ENCODE measurements at places on chromosomes 7 and 10.
A peak's percentile ranks its signal among the peaks of the same experiment; 100 is the strongest.

- no peak for DNase-seq
Measured at GRCh38 chr10:124688386-124688785, 55.8 kb downstream of the FAM53B start.

GRCh38 chr7:45878457-45879144, 5.7 kb upstream of the CCDC201 start:
- no peak for DNase-seq

DNA sequence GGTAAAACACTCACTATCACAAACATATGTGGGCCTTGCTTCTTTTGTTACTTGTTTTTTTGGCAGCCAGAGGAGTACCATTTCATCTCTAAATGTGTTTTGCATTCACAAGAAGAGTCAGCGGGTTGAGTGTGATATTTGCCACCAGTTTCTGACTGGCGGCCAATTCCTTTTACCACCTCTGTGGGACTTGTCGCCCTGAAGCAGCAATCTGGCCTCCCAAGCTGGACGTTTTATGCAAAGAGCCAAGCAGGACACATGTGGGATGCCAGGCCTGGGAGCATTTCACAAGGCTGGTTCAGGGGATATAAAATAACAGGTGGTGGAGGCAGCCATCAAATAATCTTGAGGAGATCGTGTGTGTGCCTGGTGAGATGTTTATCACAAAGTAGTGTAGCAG, 61.8 kb upstream of the TRIL start:
- no peak for DNase-seq

GRCh38 chr7:72048420-72048819, 363.7 kb downstream of the CALN1 start:
- DNase-seq: no peak

GRCh38 chr7:42993038-42993437, 60.9 kb downstream of the MRPL32 start:
- no peak for DNase-seq

DNA sequence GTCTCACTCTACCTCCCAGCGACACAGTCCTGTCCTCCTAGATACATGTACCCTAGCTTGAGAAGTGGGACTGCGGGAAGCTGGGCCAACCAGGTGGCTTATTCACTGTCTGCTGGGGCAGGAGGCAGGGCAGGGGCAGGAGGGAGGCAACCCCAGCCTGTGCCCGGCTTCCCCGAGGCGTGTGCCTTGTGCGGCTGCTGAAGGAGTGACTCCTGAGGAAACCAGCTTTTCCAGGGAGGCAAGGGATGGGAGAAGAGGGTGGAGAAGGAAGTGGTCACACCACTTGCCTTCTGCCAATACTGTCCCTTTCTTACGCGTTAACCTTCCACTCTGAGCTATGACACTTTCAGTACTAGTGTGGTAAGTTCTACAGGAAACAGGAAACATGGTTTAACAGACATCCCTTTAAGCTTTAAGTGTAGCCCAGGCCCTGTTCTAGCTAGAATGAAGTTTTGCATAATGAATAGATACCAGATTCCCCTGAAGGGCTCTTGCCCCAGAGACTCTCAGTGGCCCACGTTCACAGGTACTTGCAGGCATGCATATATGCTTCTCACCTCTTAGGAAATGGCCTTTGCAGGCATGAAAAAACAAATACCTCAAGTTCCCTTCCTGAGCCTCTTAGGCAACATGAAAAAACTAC, 40.6 kb downstream of the SYPL1 start:
- peak; percentile 7 for DNase-seq

- no peak for DNase-seq
Measured at GRCh38 chr10:132868995-132869394, 73.4 kb downstream of the CFAP46 start.

GRCh38 chr7:106504645-106505044, 156.3 kb downstream of the CCDC71L start:
- DNase-seq: no peak

DNA sequence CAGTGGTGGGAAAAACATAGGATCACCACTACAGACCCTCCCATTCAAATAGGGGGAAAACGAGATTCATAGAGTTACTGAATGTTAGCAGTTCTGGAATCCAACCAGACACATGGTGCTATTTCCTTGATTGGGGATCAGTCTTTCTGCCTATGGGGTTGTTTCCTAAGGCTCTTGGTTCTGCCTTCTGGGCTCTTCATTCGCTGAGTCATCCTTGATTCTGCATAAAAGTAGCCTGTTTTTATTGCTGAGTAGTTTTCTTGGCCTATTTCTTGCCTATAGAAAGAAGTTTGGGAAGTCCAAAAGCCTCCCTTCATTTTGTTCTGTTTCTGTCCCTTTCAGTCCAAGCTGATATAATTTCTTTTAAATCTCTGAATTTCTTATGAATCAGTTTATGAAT, 99.3 kb upstream of the OIT3 start:
- no peak for DNase-seq

DNA sequence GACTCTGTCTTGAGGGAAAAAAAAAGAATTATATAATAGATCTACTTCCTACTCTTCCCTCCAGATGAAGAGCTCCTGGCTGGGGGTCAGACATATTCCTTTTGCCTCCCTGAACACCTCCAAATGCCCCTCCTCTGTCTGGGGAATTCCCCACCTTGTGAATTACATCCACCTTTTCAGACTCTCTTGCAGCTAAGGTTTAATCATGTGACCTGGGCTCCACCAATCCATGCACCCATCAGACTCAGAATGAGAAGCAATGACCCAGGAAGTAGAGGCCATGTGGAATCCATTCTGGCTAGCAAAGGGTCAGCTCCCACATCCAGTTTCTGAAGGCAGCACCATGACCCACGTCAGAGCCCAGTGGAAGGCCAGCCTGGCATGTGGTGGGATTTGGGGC, 93.6 kb upstream of the CUX1 start:
- no peak for DNase-seq

DNA sequence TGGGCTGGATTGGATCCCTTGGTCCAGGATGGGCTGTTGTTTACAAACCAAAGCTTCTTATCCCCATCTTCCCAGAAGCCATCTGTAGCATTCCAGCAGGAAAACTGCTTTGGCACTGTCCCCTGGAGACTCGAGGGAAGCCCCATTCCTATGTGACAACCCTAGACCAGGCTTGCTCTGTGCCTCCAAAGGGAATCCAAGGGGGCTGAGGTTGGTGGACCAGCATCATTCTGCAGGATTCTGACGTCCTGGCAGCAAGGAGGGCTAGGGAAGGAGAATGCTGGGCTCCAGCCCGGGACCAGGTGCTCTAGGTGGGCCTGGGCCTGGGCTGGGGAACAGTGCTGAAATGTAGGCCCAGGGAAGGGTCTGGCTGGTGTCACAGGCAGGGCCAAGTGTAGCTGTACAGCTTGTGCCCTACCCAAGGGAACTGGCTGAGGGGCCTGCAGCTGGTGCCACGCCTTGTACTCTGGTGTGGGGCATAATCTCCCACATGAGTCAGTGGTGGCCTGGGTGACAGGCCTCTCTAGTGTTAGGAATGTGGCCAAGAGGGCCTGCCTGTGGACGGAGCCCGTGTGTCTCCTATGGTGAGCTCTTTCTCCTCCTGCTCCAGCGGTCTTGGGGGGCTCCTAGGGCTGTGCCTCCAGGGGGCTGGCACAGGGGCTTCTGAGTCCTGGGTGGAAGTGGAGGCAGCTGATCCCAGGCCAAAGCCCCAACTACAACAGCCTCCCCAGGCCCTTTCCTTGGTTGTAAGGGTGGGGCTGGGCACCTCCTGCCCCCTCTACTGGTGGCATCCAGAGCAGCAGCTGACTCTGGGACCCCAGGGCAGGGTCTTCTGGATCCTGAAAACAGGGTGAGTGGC, 25.2 kb downstream of the TRIM8 start:
- no peak for DNase-seq

- DNase-seq: no peak
Measured at GRCh38 chr10:20635570-20635969, 261.5 kb downstream of the NEBL start.

- no peak for DNase-seq
Measured at GRCh38 chr10:125072794-125073193, 87.6 kb downstream of the CTBP2 start.

- no peak for DNase-seq
Measured at GRCh38 chr10:60428387-60428737, 38.7 kb upstream of the ANK3 start.

GRCh38 chr7:32779167-32779566, 112.4 kb downstream of the KBTBD2 start:
- no peak for DNase-seq

DNA sequence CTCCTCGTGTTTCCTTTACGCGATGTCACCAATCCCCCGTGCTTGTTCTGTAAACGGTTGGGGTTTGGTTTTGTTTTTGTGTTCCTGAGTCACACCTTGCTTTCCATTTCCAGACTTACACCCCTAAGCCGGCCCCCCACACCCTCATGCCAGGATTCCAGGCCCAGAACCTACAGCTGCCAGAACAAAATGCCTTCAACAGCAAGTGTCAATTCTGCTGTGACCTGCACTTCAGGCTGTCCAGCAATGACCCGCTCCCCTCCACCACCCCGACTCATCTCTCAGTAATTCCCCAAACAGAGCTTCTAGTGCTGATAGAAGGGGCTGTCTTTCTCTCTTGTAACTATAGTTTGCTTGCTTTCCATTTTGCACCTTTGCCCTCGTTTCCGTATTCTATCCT, 722.1 kb upstream of the CELF2 start:
- no peak for DNase-seq

DNA sequence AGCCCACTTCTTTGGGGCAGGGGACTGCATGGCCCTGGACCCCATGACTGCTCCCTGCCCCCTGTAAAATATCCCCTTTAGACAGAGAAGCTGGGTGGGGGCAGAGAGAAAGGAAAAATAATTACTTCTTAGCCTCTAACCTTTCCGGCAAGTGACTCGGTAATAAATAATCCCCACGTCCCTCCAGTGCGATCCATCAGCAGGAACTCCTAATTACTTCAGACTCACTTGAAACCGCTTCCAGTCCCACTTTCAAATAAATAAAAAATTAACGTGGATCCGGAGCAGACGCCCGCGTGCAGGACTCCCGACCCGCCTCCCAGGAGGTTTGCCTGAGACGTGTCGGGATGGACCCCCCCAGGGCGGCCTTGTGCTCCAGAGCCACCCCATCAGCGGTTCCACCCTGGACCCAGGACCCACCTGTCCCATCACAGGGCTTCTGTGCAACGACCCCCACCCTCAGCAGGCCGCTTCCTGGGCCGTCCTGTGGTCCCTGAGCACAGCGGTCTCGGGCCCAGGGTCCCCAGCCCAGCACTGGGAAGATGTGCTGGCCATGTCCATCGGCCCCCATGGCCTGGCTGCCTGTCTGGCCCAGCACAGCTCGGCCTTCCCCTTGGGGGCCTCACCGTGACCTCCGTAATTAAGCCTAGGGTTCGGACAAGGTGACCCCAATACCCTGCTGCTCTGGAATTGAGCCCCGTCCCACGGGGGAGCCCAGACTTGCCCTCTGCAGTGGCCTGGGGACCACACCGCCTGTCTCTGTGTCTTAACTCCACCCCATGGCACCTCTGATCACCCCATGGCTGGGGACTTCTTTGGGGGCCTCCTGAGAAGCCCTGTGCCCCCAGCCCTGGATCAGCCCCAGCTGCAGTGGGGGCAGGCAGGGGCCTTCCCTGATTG, 108.0 kb downstream of the UNCX start:
- DNase-seq: no peak

GRCh38 chr10:133325440-133326222, 11.1 kb downstream of the CALY start:
- no peak for DNase-seq

Measured in stimulated activated CD4-positive, alpha-beta T cell treated with anti-CD3 and anti-CD28 coated beads, Interleukin-4, amount 100 ng/mL, for 48 hours (primary cell).